ENCODE measurements at places on chromosomes 3 and 15.

DNA sequence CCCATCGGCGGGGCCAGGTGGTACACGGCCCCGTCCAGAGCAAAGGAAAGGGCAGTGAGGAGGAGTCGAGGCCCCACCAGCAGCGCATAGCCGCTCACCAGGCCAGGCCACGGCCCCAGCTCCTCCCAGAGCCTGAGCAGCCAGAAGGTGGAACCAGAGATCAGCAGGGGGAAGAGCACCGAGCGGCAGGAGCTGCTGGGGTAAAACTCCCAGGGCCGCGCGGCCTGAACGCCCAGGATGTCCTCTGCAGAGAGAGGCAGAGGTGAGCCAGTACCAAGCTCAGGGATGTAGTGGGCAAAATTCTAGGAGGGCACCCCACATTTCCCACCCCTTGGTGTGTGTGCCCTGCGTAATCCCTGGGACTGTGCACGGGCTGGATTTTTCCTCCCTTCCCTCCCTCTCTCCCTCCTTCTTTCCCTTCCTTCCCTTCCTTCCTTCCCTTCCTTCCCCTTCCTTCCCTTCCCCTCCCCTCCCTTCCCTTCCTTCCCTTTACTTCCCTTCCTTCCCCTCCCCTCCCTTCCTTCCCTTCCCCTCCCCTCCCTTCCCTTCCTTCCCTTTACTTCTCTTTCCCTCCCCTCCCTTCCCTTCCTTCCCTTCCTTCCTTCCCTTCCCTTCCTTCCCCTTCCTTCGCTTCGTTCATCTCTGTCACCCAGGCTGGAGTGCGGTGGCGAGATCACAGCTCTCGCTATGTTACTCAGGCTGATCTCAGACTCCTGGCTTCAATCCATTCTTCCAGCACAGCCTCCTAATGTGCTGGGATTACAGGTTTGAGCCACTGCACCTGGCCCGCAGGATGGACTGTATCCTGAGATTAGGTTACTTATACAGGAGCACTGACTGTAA is 6.3 kb upstream of the NCBP2 start:
- no peak for DNase-seq

- no peak for DNase-seq
These were observed 45.4 kb downstream of the PRICKLE2 start for GRCh38 chr3:64179860-64180259.

DNA sequence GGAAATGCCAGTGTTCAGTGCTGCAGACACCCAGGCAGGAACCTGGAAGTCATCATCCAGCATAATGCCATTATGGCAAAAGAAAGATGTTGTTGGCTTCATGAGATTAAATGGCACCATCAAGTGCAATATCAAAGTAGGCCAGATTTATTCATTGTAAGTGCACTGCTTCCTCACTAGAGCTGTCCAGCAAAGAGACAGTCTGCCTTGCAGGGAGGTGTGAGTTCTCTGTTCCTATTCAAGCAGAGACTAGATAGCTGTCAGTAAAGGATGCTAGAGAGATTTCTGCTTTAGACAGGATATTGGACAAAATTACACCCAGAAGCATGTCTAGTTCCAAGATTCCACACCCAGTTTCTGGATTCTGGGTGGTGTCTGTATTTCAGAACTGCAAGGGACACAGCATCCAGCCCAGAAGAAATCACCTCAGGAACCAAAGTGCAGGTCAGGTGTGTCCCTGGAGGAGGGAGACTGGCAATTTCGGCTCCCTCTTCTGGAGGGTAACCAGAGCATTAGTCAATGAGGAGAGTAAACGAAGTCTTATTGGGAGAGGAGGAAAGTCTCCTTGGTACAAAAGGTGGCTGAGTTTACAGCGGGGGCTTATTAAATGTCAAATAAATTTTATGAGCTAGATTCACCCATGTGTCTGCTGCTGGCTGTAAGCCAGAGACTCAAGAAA is 377.3 kb downstream of the EPHB1 start:
- no peak for DNase-seq

DNA sequence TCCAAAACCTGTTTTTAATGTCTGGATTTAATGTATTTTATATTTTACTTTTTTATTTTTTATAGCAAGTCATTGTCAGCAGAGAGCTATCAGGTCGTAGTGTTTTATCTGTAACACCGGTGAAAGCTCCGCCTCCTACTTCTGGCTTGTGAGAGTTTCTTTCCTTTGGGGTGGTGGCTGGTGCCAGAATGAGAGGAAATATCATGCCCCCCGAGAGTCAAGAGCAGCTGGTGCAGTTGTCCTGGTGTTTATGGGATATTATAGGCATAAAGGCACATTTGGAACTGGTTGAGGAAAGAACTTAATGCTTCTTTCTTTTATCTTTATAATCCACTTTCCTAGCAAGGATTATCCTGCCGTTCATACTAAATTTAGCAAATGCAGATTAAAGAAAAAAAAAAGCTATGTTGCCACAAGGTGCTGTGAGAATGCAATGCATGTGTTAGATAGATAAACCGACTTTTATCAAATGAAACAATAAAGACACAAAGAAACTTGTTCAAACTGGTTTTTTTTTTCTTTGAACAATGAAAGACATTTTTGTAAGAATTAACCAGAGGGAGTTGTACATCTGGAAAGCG is 260.1 kb upstream of the PLSCR5 start:
- no peak for DNase-seq

GRCh38 chr3:184260724-184261269 is 556 bp downstream of the CAMK2N2 start:
- no peak for DNase-seq

DNA sequence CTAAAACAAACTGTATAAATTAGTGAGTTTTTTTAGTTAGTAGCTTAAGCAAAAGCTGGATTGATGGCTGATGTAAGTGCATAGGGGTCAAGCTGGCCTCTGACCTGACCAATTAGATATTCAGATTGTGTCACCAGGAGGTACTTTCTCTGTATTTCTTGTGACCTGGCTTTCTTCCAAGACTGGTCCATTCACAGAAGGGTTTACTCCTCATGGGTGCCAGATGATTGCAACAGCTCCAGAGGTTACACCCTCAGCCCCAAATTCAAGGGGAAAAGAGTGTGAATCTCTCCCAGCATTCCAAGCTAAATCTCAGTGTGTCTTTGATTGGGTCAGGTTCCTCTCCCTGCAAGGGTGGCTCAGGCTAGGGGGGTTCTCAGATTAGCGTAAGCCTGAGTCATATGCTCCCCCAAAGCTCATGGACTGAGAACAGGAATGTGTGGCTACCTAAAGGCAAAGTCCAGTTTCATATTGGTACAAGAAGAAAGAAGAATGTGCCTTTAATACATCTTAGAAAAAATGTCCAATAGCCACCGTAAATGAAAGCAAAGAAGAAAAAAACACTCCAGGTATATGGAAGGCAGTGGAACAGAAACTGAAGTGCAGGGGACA is 16.5 kb downstream of the PML start:
- no peak for DNase-seq

- no peak for DNase-seq
These were observed 577.5 kb upstream of the NECTIN3 start for GRCh38 chr3:110494093-110494490.

DNA sequence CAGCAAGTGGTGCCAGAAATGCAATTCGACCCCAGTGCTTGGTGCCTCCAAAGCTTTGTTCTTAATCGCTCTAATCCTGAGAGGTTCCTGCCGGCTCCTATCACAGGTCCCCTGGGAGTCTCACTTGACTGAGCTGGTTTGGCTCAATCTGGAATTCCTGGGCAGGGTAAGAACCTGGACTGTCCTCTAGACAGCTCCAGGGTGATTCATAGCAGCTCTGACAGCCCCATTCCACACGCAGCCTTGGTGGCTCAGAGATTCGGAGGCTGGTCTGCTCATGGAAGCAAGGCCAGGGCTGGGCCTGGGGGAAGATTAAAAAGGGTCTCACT is 37.9 kb downstream of the MYO5C start:
- no peak for DNase-seq

DNA sequence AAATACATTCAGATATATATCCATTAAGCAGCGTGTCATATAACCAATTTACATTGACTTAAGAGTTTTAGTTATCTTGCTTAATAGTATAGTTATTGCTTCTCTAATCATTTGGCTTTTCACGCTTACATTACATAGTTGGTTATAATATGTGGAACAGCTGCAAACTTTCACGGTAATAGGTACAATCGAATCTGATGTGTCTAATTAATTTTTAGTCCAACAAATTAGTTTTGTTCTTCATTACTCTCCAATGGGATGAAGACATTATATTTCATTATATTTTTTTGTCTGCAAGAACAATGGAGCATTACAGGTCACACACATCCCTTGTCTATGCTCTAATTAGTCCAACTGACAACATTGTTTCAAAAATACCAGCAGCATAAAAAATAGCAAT is 546.3 kb downstream of the ROBO2 start:
- DNase-seq = no peak

GRCh38 chr3:139355476-139355875 is 11.7 kb downstream of the MRPS22 start:
- DNase-seq = no peak

GRCh38 chr3:42421818-42422796 is 11.7 kb upstream of the LYZL4 start:
- no peak for DNase-seq

GRCh38 chr3:121974601-121975111 is 47.4 kb downstream of the ILDR1 start:
- DNase-seq = no peak

- peak; percentile 28 for DNase-seq
These were observed 89.3 kb downstream of the SLCO3A1 start for GRCh38 chr15:91942720-91943394.

DNA sequence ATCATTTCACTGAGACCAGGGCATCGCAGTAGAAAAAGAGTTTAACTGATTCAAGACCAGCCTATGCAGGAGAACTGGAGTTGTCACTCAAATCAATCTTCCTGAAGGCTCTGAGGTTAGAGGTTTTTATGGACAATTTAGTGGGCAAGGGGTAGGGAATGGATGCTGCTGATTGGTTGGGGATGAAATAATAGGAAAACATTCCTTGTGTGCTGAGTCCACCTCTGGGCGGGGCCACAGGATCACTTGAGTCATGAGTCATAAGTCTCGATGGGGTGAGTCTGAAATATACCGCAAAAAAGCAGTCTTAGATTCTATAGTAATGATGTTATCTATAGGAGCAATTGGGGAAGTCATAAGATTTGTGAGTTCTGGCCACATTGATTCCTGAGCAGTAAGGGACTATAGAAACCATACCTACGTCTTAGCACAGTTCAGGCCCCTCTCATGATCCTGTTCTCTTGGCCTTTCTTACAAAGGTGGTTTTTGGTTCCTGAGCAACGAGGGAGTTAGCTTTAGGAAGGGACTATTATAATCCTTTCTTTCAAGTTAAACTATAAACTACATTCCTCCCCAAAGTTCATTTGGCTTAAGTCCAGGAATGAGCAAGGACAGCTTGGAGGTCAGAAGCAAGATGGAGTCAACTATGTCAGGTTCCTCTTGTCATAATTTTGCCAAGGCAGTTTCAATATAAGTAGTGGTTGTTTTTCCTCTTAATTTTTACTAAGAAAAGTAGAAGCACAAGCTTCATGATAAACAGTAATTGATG is 2.7 kb upstream of the OPA1 start:
- DNase-seq = peak; percentile 74

GRCh38 chr3:61371123-61371522 is 119.9 kb upstream of the FHIT start:
- DNase-seq = peak; percentile 35

DNA sequence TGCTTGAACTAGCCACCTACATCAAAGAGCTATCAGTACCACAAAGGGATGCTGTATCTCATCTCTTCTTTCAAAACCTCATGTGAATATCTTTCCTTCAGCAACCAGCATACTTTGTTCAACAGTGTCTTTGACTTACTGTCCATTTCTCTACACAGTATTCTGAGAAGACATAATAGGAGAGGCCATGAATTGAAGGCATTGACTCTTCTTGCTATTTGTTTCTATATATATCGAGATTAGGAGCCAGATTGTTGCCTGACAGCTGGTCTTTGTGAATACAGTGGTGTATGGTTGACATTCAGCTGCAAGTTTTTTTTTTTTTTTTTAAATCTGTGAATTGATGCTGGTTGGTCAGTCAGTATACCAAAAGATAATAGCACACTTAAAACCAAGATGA is 12.1 kb upstream of the CSRNP1 start:
- DNase-seq = no peak

DNA sequence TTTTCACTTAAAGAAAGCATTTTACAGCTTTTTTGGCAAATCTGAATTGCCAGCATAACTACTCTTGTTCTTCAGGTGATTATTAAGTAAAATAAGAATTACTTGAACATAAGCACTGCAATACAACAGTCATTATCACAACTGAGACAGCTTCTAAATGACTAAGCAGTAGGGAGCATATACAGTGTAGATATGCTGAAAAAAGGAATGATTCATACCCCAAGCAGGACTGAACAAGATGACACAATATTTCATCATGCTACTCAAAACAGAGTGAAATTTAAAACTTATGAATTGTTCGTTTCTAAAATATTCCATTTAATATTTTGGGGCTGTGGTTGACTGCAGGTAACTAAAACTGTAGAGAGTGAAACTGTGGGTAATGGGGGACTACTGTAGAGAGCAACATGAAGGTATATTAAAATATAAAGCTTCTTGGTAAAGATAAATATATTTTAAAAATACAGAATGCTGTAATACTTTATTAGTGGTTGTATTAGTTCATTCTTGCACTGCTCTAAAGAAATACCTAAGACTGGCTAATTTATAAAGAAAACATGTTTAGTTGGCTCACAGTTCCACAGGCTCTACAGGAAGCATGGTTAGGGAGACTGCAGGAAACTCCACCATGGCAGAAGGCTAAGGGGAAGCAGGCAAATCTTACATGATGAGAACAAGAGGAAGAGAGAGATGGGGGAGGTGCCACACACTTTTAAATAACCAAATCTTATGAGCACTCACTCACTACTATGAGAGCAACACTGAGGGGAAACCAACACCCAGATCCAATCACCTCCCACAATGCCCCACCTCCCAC is 84.8 kb downstream of the DCLK3 start:
- DNase-seq = peak; percentile 34

DNA sequence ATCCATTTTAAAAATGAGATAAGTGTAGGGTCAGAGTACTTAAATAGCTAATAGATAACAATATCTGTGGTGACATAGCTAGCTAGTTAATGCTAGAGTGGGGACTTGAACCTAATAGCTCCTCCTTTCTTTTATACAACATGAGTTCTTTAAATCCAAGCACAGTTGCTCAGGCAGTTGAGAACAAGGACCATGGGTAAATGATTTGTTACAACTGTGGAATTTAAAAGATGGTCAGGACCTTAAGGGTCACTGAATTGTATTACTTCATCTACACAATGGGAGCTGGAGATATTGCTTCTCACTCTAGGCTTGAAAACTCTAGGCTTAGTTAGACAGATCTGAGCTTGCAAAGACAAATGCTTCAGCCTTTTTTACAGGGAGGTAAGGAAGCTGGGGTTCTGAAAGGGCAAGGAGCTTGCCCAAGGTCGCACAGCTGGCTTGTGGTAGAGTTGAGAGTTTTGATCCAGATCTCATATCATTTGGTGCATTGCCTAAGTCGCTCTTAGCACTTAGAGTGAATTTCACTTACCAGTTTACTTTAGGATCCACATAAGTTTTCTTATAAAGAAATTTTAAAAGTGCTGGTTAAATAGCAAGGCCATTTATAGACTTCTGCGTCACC is 90.2 kb downstream of the EDEM1 start:
- DNase-seq = no peak

DNA sequence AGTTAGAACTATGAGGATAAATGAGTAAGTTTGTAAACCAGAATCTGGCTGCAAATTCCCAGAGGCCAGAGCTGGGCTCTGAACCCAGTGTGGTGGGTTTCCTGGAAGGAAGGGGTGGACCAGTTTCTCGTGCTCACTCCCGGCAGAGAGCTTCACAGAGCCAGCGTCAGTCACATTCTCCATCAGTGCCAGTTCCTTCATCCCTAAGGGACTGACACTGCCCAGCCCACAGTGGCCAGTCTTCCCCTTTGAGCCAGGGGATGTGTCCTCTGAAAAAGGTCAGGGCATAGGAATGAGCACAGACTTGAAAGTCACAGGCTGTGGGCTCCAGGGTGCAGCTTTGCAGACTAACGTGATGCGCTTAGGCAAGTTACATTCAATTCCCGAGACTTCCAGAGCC is 135.8 kb upstream of the HACD2 start:
- no peak for DNase-seq

All from HCT116 (cell line).